Activated CD4-positive, alpha-beta T cell treated with anti-CD3 and anti-CD28 coated beads, Interleukin-2, amount 10 ng/mL, durations not matched to agents 24 days and 14 days (primary cell): ENCODE measurements at places on chromosomes 4 and X. TPM values are rescaled to one million over a fixed set of nuclear protein-coding genes. Genes with fewer than 3 reads are reported as not detected.

SSX2 gene
- total RNA-seq = not detected in 2 replicates

SPCS3 gene
- 186 and 200 TPM in 2 replicates for total RNA-seq

- peaks cover 9% of the 10 kb centered on the region for H3K27me3 ChIP-seq
- no peak overlapping the region for H3K27ac ChIP-seq
- no peaks in the 10 kb centered on the region for H3K36me3 ChIP-seq
- DNase-seq = no peak
- no peak overlapping the region for H3K4me3 ChIP-seq
Observed at GRCh38 chrX:30533266-30533665, 44.3 kb downstream of the TASL start.

GRCh38 chr4:16772366-16772850 lies 126.0 kb downstream of the LDB2 start:
- no peak overlapping the region for H3K27ac ChIP-seq
- no peaks in the 10 kb centered on the region for H3K4me1 ChIP-seq
- no peak overlapping the region for H3K4me3 ChIP-seq
- H3K27me3 ChIP-seq = no peaks in the 10 kb centered on the region
- DNase-seq = no peak

DNA sequence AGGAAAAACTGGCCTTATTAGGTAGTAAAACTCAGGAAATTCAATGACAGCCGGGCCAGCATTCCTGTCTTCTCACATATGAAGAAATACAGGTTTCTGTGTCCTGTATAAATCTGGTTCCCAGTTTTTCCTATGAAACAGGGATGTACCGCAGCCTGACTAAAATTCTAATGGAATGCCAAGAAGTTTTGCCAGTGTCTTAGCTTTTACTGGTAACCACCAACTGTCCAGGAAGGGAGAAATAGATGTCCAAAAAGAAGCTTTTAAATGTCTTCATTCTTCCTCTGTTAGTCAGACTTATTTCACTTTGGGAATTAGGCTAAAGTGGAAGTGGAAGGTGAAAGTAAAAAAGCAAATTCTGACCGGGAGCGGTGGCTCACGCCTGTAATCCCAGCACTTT lies 108.0 kb upstream of the TBL1X start:
- DNase-seq = no peak
- no peak overlapping the region for H3K27ac ChIP-seq
- peaks cover 5% of the 10 kb centered on the region for H3K36me3 ChIP-seq
- H3K4me3 ChIP-seq = no peak overlapping the region
- H3K4me1 ChIP-seq = peaks cover 27% of the 10 kb centered on the region
- H3K27me3 ChIP-seq = no peaks in the 10 kb centered on the region
